ENCODE measurements at places on chromosomes 16 and 17.

DNA sequence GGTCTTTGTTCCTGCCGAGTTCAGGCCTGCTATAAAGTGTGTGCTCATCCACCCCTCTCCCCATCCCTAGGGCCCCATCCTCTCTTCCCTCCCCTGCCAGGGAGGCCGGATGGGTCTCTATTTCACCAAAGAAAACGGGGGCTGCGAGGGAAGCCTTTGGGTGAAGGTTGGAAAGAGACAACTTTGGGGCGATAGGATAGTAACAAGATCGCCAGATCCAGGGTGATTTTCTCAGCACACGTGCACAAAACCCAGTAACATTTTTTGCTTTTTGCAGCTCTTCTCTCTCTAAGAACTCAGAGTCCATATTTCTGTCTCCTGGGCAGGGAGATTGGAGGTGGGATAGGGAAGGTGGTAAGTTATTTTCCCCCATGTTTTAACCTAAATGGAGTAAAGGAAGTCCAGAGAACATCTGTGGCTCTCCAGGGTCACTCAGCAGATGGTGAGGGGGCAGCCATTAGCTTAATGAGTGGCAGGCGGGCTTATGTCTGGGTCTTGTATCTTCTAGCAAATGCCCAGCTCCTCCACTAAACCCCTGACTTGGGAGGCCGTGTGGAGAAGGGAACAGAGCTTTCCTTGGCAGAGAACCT is 6.9 kb downstream of the CCR7 start:
- no peak for DNase-seq

GRCh38 chr16:1874854-1875253 is 2.9 kb upstream of the MEIOB start:
- no peak for DNase-seq

- DNase-seq: peak; percentile 65
Observed at GRCh38 chr17:71709946-71710345, 410.9 kb upstream of the SOX9 start.

GRCh38 chr16:24745391-24745790 is 15.9 kb downstream of the TNRC6A start:
- no peak for DNase-seq

- no peak for DNase-seq
Observed at GRCh38 chr16:75081179-75081859, 35.3 kb downstream of the LDHD start.

DNA sequence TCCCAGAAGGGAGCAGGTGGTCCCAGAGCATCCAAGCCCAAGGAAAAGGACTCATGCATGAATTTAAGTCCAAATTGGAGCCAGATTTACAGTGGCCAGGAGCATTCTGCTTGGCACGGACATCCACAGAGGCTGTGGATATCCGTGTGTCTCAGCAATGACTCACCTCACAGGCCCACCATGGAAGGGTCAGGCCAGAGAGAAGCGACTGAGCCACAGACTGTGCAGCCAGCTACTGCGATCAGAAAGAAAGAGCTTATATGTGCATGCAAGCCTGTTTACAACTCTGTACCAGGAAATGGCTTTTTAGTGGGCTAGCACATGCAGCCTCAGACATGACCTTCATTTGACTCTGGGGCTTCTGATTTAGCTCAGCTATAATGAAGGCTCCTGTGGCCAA is 231.0 kb downstream of the C16orf95 start:
- no peak for DNase-seq

GRCh38 chr16:66588981-66589713 is 9.9 kb downstream of the CMTM2 start:
- peak; percentile 51 for DNase-seq

GRCh38 chr17:47834756-47835155 is 3.3 kb downstream of the LRRC46 start:
- no peak for DNase-seq

GRCh38 chr17:77253611-77254051 is 112.9 kb downstream of the SEC14L1 start:
- DNase-seq: no peak

DNA sequence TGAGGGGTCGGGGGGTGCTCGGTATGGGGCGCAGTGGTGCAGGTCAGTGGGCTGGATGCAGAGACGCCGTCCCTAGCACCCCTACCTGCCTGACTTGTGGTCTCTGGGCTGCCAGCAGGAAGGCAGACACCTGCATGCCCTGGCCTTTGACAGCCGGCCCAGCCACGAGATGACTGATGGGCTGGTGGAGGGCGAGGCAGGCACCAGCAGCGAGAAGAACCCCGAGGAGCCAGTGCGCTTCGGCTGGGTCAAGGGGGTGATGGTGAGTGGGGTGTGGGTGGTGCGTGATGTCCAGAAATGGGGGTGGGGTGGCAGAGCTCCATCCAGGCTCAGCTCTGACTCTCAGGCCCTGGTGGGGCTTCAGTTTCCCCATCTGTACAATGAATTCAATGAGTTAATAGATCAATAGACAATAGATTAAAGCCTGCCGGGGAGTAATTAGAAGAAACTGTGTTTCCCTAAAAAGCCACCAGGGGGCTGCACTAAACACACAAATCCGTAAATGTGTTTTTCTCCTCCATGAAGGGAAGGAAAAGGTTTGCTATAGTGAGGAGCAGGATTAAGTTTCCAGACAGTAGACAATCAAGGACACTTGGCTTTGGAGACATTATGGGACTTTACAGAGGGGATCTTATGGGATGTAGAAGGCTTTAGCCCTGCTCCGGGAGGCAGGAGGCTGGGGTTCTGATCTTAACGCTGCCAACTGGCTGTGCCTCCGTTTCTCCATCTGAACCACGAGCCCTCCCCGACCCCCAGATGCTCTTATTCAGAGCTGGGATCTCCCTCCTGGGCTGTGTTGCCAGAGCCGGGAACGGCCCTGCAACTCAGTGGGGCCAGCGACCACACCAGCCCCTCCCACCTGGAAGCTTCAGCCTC is 2.2 kb downstream of the SLC12A3 start:
- DNase-seq: peak; percentile 49

Data from H4 (cell line).